CD4-positive, alpha-beta T cell treated with Interleukin-4 for 1 hour (primary cell): ENCODE measurements at places on chromosomes 12 and 14.
A peak's percentile ranks its signal among the peaks of the same experiment; 100 is the strongest.

GRCh38 chr14:52327374-52328226 lies 13.5 kb downstream of the PTGER2 start:
- peak; percentile 36 for DNase-seq

DNA sequence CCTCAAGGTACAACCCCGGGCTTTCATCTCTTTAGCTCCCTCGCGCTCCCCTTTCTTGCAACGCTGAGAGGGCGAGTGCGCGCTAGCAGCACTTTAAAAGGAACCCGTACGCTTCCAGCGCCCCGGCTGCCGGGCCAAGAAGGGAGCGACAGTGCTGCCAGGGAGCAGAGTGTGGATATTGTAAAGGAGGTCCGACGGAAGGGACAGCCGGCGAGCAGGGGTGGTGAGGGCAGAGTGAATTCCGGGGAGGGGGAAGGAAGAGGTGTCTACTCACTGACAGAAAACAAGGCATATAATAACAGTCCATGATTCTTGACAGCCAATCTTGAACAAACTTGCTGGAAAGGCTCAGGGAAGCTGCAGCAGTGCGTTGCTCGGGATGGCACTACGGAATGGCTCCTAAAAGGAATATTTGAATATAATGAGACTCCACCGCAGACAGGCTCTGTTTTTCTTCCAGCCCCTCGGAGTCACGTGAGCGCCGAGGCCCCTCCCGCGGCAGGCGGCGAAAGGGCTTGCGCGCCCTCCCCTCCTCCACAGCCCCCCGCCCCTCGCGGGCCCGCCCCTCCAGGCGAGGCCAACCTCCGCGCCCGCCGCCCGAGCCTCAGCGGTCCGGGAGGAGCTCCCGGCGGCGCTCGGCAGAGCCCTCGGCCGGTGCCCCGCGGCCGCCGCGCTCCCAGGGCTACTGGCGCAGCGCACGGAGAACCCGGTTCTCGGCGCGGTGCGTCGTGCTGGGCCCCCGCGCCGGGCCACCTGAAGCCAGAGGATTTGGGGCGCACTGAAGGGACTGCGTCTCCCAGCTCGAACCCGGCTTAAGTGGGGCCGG lies 3.4 kb downstream of the BMP4 start:
- no peak for DNase-seq

DNA sequence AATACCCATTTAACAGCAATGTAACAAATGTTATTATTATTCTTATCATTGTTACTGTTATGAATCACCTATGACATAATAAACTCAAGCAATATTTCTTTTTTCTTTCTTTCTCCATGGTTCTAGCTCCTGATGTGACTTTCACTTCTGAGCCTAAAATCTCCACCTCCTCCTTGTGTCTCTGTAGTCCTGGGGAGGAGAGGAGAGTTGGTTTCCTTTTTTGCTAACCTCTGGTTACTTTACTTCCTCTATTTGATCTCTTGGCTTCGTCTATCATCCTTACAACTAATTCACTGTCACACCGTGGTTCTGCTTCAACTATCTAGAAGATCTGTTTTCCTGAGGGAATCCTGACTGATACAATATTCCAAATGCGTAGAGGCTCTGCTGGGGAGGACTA lies 456.6 kb downstream of the VRK1 start:
- DNase-seq, result no peak

- DNase-seq, result peak; percentile 68
Observed at GRCh38 chr12:12010277-12011039, 60.3 kb upstream of the BCL2L14 start.

DNA sequence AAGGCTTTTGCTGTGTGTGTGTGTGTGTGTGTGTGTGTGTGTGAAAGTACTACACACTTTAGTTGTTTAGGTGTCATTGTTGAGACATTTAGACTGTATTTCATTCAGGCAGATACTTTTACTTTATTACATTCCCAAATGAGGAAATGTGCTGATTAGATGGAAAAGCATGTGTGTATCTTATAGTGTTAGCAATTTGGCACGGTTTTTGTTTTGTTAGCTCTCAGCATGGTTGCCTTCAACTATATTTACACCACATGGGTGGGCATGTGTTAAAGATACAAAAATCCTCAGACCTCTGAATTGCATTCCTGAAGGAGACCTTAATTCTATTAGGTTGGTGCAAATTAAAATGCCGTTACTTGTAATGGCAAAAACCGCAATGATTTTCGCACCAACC lies 879.5 kb downstream of the DIO2 start:
- no peak for DNase-seq

GRCh38 chr12:121798787-121799155 lies 5.0 kb upstream of the SETD1B start:
- DNase-seq, result no peak

DNA sequence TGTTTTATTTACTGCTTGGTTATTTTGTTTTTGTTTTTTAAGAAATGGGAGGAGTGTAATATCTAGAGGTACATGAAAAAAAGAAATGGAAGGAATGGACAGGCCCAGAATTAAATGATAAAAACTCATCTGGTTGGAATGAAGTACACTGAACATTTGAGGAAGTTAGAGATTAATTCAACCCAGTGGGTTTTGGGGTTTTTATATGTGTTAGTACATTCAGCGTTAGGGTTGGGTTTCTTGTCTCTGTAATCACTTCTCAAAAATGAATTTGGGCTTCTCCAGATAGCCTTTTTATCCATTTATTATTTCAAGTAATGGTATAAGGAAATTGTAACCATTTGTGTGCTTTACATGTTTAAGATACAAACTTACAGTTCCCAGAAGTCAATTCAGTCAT lies 19.5 kb upstream of the NUP107 start:
- DNase-seq, result no peak
